ENCODE measurements at places on chromosomes 1 and 21.

GRCh38 chr21:45322231-45322959 lies 34.7 kb upstream of the POFUT2 start:
- no peak for DNase-seq

DNA sequence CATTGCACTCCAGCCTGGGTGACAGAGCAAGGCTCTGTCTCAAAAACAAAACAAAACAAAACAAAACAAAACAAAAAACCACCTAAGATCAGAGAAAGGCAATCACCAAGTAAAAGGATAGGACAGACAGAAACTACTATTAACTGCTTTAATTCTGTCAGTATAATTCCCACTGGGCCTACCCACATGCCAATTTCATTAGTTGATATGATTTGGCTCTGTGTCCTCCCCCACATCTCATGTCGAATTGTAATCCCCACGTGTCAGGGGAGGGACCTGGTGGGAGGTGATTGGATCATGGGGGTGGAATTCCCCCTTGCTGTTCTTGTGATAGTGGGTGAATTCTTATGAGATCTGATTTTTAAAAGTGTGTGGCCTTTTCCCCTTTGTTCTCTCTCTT lies 27.2 kb upstream of the CAPZB start:
- no peak for DNase-seq

- no peak for DNase-seq
Measured at GRCh38 chr1:22876359-22877111, 96.1 kb downstream of the LACTBL1 start.

- no peak for DNase-seq
Measured at GRCh38 chr1:100955322-100955721, 59.4 kb downstream of the SLC30A7 start.

Data from activated CD8-positive, alpha-beta memory T cell treated with anti-CD3 and anti-CD28 coated beads for 4 hours (primary cell).